Stimulated activated CD8-positive, alpha-beta memory T cell treated with anti-CD3 and anti-CD28 coated beads, Interleukin-7, amount 100 ng/mL, for 48 hours (primary cell): ENCODE measurements at places on chromosomes 12 and 14.

- DNase-seq: no peak
These were observed 226.8 kb downstream of the C12orf42 start for GRCh38 chr12:103268831-103269514.

DNA sequence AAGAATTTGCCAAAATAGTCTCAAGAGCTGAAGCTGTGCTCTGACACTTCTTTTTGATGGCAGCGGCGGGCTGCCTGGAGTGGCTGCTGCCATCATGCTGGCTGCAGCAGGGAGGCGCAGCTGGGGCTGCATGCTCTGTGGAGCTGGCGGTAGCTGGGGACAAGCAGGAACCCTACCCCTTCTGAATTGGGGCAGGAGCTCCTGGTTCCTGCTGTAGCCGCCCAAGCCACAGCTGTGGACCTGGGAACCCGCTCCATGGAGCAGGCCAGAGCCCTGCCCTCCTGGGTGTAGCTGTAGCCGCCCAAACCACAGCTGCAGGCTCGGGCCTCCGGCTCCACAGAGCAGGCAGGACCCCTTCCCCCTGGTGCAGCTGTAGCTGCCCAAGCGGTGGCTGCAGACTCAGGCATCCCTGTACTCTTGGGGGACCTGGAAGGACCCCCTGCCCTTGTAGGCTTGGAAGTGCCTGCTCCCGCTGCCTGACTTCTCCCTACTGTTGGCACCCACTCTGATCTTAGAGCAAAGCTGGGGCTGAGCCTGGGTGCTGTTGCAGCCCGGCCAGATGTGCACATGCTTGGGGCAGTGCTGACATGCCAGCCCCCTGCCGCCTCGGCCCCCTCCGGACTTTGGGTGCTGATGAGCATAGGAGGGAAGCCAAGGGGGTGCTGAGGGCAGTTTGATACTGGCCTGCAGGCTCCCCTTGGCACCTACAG is 33.3 kb downstream of the APAF1 start:
- no peak for DNase-seq

- DNase-seq: no peak
These were observed 130.9 kb downstream of the C12orf75 start for GRCh38 chr12:105461271-105461943.

DNA sequence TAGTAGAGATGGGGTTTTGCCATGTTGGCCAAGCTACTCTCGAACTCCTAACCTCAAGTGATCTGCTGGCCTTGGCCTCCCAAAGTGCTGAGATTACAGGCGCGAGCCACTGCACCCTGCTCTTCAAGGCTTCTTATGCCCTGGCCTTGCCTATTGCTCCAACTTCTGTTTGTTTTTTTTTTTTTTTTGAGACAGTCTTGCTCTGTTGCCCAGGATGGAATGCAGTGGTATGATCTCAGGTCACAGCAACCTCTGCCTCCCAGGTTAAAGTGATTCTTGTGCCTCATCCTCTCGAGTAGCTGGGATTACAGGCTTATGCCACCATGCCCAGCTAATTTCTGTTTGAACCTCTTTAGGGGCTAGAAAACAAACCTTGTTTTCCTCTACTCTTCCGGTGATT is 6.0 kb upstream of the ABCD4 start:
- no peak for DNase-seq

- no peak for DNase-seq
These were observed at the start of gene CD4 for GRCh38 chr12:6788972-6789924. Gene CD4, plus strand, starts transcription at chr12:6789528. Its CDS starts 10,611 bp downstream, at chr12:6800139.

GRCh38 chr12:45518291-45519235 is 210.9 kb upstream of the ARID2 start:
- no peak for DNase-seq

GRCh38 chr14:51668870-51669269 is 17.2 kb downstream of the FRMD6 start:
- DNase-seq: no peak

GRCh38 chr12:42992826-42993225 is 403.3 kb upstream of the PRICKLE1 start:
- no peak for DNase-seq

- DNase-seq: no peak
These were observed 181.0 kb downstream of the CFAP54 start for GRCh38 chr12:96670334-96670899.
